ENCODE measurements at places on chromosomes 5 and 9.

DNA sequence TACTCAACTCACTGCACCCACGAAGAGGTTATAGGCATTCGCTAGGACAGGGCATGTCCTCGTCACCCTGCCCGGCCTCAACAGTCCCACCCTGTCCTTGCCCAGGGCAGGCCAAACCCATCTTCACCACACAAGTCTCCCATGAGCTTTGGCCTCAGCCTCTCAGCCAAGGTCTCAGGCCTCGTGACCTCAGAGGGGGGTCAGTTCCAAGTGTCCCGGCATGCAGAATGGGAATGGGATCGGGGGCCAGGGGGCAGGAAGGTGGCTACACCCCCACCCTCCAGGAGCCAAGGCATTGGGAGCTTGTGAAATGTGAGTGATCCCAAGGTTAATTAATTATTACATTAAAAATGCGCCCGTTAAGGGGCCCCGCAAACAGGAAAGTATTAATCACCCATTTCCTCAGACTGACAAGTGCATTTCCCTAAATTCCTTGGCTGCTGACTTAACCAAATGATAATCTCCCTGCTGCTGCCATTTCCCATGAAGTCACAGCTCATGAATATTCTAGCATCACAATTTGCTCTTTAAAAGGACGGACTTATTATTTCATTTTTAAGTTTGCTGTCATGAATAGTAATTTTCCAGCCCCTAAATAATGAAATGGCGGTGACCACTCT lies 8.0 kb upstream of the UBAC1 start:
- peak; percentile 7 for DNase-seq

- DNase-seq = no peak
Observed at GRCh38 chr9:115980502-115980901, 173.1 kb upstream of the PAPPA start.

- no peak for DNase-seq
Observed at GRCh38 chr5:108084105-108084504, 297.8 kb downstream of the FBXL17 start.

DNA sequence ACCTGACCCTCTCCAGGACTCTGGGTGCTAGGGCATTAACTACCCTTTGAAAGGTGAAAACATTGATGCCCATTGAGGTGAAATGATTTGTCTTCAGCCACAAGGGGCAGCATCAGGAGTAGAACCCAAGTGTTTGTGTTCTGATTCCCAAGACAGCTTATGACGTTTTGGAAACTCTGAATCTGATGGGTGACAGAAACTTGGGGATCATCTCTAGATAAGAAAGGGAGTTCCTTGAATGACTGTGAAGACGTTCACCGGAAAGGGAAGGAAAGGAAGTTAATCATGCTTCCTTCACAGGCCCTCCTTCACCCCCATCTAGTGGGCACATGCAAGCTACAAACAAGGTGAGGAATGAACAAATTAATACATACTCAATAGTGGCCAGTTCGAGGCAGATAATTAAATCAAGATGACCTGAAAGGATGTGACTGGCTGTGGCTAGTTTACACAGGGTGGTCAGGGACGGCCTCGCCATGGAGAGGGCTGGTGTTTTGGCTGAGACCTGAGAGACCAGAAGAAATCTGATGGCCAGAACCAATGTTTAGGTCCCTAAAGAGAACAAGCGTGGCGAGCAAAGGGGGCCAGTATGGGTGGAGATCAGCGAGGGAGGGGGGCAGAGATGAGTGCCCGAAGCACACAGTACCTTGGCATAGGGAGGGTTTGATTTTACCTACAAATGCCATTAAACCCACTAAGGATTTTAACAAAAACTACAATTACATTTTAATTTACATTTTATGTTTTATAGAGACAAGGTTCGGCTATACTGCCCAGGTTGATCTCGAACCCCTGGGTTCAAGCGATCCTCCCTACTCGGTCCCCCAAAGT lies 937 bp upstream of the SLC26A2 start:
- DNase-seq = peak; percentile 69

DNA sequence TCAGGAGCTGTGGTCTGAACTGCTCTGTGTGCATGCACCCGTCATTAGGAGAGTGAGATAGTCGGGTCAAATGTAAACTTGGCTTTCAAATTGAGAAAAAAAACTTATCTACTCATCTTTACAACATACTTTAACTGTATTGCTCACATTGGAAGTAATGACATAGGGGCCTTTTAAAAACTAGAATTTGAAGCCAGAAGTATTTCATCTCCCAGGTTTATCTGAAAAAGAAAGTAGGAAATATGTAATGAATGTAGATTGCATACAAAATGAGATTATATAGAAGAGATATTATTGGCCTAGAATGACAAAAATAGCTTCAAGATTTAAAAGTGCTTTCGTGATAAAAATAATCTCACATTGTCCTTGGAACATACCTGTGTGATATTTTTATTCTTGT lies 24.3 kb downstream of the RGS7BP start:
- no peak for DNase-seq

GRCh38 chr5:169116961-169117461 lies 183.9 kb downstream of the SLIT3 start:
- DNase-seq = no peak

- DNase-seq = no peak
Observed at GRCh38 chr5:173625673-173626504, 9.4 kb upstream of the BOD1 start.

- DNase-seq = no peak
Observed at GRCh38 chr5:114184006-114184405, 177.9 kb upstream of the KCNN2 start.

GRCh38 chr5:40022057-40022456 lies 597.3 kb upstream of the DAB2 start:
- no peak for DNase-seq

DNA sequence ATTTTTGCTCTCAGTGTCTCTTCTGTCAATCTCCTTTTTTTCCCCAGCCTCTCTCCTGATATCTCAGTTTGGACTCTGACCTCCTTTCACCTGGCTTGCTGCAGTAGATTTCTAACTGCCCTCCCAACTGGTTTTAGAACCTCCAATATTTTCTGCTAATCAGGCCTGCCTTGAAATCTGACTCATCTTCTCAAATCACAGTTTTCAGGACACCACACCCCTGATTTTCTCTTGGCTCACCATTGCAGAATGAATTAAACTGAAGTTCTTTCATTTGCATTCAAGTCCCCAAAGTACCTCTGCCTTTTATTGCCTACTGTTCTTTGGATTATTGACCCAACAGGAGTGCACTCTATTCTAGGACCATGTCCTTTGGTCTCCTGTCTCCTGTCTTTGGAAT lies 310.4 kb upstream of the TRPC7 start:
- DNase-seq = no peak

DNA sequence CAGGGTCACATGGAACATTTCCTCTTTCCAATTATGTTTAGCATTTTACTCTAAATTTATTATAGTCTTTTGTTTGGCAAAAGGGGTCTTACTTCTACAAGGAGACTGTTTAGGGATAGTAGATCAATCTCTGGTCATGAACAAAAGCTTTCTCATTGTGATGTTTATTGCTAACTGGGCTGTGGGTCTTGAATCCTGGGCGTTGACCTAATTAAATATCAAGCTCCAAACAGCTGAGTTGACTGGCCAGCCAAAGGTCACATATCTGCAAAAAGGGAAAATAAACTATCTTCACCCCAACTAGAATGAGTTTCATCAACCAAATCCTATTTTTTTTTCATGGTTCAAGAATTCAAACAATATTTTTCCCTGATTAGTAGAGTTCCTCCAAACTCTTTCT lies 245.4 kb upstream of the TUT7 start:
- DNase-seq = no peak

- no peak for DNase-seq
Observed at GRCh38 chr9:116278326-116278725, 124.7 kb downstream of the PAPPA start.

- DNase-seq = no peak
Observed at GRCh38 chr9:135567311-135567710, 5.8 kb downstream of the PAEP start.

DNA sequence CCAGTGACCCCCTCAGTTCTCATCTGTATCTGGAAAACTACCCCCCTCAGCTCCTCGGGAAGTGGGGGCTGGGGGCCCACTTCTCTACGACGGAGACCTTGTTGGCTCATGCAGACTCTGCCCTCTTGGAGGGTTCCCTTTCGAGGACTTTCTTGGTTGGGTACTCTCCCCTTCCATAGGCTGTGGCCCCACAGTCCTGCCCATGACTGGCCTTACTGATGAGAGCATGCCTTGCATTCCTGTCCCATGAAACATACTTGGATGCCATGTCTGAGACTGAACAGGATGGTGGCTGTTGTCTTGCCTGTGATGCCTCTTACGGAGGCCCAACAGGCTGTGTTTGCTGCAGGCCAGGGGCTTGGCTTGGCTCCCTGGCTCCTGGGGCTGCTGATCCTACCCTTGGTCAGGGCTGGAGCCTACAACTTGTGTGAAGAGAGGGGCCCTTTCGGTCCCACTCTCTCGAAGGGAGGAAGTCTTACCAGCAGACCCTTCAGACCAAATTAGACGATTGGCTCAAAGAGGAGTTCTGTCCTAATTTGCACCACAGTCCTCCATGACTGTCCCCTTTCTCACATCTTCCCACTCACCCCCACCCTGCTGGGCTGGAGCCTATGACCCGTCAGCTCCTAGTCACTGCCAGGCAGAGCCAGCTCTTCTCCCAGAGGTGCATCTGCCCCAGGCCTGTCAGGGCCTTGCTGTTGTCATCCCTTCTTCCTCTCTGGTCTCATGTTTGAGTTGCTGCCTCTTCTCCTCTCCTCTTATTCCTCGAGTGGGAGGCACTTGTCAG lies 109.9 kb downstream of the CACNA1B start:
- no peak for DNase-seq

DNA sequence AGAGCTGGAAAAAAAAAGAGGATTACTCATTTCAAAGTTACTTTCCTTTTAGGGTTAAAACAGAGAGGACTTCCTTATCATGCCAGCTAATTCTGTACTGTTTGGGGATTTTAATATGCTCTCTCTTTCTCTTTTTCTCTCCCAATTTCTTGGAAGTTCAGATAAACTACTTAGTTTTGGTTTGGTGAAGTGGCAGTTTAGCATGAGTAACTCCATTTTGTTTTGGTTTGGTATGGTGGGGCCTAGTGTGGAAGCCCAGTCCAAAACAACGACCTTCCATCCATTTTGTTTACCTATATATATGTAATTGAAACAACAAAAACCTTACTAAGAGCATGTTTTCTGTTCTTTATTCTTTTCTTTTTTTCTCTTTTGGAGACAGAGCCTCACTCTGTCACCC lies 3.7 kb upstream of the BSPRY start:
- no peak for DNase-seq

All from CD4-positive, alpha-beta T cell treated with Interleukin-1 beta for 1 hour (primary cell).